Hepatic stellate cell (primary cell): ENCODE measurements at places on chromosomes 12 and 14.

DNA sequence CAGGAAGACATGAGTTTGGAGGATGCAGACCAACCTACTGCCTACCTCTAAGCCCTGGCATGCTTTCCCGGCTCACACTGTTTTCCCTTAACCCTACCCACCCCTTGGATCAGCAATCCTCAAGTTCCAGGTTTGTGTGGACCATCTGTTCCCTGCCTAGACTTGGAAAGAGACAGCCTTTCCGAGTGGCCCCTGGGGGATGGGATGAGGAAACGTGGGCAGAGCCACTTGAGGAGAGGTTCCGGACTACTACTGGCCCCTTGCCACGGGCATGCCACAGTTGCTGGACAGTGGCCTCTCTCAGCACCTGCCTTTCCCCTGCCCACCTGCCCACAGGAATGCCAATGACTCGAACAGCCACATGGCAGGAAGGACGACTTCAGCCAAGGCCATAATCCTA, 135.9 kb downstream of the SLC15A4 start:
- no peak for DNase-seq

- no peak for DNase-seq
These were observed 49.9 kb downstream of the PEBP1 start for GRCh38 chr12:118185602-118186397.

DNA sequence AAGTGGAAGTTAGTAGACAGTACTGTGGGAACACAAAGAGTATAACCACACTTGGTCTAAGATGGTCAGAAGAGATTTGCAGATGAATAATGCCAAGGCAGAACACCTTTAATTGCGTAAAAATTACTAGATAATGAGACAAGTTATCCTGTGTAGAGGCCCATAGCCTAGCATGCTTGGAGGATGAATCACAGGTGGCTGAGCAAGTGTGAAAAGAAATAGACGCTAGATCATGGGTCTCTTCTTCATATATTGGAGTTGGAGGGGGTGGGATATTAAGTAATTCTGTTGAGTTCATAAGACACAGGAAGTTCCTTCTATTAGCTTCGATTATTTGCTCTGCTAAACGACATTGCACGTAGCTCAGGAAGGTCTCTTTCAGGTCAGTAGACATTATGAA, 454.3 kb upstream of the LMO3 start:
- DNase-seq, result no peak

GRCh38 chr12:56188778-56189098, 545 bp downstream of the SMARCC2 start:
- DNase-seq, result no peak

GRCh38 chr12:25054783-25055144, 105.9 kb upstream of the BCAT1 start:
- peak; percentile 7 for DNase-seq

DNA sequence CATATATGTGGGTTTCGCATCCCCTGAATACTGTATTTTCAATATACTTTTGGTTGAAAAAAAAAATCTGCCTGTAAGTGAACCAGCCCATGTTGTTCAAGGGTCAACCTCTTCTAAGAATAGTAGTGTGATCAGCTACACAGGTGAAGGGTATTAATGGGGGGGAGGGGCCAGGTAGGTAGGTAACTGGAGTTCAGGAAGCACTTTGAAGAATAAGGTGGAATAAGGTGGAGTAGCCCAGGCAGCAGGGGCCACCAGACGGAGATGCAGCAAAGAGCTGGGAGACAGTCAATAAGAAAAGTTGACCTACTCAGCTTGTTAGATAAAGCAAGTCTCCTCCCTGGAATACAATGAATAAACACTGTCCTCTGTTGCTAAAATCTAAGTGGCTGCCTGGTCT, 9.3 kb downstream of the LDHB start:
- no peak for DNase-seq

DNA sequence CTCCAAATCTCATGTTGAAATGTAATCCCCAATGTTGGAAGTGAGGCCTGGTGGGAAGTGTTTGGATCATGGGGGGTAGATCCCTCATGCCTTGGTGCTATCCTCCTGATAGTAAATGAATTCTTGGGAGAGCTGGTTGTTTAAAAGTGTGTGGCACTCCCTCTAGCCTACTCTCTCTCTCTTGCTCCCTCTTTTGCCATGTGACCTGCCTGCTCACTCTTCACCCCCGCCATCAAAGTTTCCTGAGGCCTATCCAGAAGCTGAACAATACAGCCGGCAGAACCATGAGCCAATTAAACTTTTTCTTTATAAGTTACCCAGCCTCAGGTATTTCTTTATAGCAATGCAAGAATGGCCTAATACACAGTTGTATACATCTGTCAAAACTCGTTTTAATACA, 62.5 kb downstream of the BCL2L14 start:
- no peak for DNase-seq

DNA sequence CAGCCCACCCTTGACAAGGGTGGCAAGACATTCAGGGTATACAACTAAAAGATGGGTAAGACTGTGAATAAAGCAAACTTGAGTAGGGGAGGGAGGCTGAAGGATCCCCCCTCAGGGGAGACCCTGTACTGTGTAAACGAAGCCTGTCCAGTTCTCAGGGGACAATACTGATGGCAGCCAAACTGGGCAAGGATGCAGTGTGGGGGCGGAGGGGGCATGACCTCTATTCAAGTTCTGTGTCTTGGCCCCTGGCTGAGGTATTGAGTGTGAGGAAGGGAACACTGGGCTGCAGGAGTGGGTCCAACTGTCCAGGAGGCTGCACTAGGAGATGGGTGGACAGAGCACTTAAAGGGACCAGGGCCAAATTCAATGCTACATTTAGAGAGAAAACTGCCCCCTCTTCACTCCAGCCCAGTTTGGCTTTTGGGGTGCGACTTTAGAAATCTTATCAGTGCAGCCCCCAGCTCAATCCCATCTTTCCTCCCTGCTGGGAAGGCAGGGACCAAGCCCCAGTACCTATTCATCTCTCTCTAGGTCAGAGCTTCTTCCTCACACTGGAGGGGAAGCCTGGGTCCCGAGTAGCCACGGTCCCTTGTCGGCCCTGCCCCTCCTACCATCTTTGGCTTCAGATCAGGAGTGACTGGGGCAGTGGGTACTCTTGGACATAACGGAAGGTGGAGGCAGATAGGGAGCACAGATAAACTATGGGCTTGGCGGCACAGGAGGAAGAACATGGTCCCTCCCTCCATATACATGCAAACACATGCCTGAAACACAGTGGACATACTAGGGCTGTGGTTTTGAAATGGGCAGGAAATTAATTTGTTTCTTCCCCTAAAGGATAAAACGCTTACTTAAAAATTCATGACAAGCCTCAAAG, 11.8 kb downstream of the SLC39A5 start:
- DNase-seq, result no peak

GRCh38 chr14:36238666-36239363, 62.3 kb upstream of the PTCSC3 start:
- no peak for DNase-seq

DNA sequence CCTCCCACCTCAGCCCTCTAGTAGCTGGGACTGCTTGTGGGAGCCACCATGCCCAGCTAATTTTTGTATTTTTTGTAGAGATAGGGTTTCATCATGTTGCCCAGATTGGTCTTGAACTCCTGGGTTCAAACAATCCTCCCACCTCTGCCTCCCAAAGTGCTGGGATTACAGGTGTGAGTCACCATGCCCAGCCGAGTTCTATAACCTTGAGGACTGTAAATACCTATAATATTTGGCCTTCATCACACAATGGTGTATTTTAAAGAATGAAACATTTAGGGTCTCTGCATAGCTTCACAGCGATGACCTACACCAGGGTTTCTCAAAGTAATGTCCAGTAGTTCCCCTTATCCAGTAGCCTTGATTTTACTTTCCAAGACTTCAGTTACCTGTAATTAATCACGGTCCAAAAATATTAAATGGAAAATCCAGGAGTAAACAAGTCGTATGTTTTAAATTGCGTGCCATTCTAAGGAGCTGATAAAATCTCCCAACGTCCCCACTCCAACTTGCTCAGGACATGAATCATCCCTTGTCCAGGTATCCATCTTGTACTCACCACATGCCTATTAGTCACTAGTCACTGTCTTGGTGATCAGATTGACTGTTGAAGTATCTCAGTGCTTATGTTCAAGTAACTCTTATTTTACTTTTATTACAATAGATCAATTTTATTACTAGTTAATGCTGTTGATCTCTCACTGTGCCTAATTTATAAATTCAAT, 368.2 kb downstream of the BTG1 start:
- DNase-seq, result no peak

DNA sequence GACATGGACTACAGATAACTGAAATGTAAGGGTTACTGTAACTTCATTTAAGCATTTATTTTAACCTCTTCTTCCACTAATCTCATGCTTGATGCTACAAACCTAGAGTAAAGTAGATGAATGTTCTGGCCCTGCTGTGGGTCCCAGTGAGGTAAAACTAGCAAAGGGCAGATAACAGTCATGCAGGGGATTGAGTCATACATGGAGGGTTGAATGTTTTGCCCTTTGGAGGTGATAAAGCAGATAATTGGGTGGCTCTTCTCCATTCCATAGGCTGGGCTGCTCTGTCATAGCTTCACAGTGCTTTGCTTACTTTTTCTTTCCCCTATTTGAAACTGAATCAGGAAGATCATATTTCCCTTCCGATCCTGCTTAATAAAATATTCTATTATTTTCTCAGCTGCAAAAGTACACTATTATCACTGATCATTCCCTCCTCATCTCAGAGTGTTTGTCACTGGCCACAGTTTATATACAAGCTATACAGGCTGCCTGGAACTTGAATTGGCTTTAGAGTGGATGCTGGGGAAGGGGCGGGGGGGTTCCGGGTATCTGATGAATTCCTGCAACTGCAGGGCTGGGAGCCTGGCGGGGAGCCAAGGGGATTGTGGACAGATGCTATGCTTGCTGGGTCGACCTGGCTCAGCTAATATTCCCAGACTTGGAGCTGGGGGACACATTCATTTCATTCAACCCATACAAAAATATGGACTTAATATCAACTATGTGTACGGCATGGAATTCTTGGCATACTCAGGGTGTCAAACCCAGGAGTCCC, 235.1 kb downstream of the NRXN3 start:
- DNase-seq, result no peak

DNA sequence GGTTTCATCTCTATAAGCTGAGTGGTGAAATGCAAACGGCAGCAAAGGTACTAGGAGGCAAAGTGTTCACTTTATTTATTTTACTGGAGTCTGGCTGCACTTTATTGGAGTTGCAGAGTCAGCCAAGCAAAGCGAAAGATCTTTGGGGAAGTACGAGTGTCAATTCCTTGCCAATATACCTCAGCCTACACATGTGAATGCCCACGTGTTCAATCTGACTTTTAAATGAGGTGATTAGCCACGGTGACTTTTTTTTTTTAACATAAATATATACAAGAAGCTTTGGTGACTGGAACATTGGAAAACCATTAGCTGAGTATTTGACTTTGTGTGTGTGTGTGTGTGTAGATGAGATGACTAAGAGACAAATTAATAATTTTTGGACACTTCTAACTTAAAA, 178.8 kb downstream of the NTS start:
- DNase-seq, result no peak

GRCh38 chr14:67453575-67454300, 34.8 kb downstream of the TMEM229B start:
- DNase-seq, result no peak
